Neural progenitor cell (in vitro differentiated cells): ENCODE measurements at places on chromosomes 7 and 10. TPM values are rescaled to one million over a fixed set of nuclear protein-coding genes. Genes with fewer than 3 reads are reported as not detected.

Gene PDE1C
- total RNA-seq = 0.54 and 0.56 TPM in 2 replicates

Gene UPK3BL2
- total RNA-seq = 0.21 and 0.77 TPM in 2 replicates

Gene LARP4B
- total RNA-seq = 33.1 and 37.8 TPM in 2 replicates

Gene PVRIG
- total RNA-seq = not detected in 2 replicates

Gene GPRIN2
- total RNA-seq = 6.9 and 18.1 TPM in 2 replicates

Gene TPK1
- total RNA-seq = 4.8 and 14.5 TPM in 2 replicates

Gene UTF1
- total RNA-seq = not detected in 2 replicates

Gene SFTPA1
- not detected in 2 replicates for total RNA-seq

Gene ANKRD61
- 0.46 TPM in 1 of 2 replicates, not detected in the other for total RNA-seq

Gene SH2B2
- total RNA-seq = 2.0 and 15.1 TPM in 2 replicates

GRCh38 chr10:86345296-86345858, 21.2 kb downstream of the GRID1 start:
- peaks cover 32% of the 10 kb centered on the region for H3K4me1 ChIP-seq
- H3K4me3 ChIP-seq = no peak overlapping the region
- no peaks in the 10 kb centered on the region for H3K27me3 ChIP-seq
- no peaks in the 10 kb centered on the region for H3K36me3 ChIP-seq

DNA sequence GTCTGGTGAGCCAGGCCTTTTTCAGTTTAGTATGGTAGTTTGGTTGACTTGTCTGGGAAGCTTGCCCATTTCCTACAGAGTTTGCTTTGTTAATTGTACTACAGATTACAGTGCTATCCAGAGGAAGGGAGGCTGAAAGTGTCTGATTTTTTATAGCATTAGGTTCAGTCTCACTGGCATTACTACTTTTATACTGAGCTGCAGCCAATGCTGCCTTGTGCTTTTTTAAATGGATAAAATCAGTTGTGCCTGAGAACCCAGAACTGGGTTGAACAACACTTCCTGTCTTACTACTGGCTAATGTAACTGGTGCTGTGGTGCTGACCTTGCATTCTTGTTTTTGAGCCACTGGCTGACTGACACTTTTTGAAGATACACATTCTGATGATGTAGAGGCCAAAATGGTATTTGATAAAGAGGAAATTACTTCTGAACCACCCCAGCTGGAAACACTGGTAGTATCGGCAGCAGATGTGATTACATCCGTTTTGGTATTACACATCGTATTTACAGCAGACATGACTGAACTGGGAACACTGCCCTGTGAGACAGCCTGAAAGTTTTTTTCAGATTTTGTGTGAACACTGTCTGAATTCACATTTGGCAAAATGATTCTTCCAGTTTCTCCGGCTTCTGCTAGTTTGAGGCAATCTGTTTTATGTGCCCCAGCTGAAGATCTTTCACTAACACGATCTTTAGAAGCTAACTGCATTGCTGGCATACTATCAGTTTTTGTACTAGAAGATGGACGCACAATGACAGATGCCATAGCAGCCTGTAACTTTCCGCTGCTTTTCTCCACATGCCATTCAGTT, 74.1 kb downstream of the NRBF2 start:
- H3K4me3 ChIP-seq = no peak overlapping the region
- peak overlapping the region; percentile 70 for H3K27ac ChIP-seq
- peaks cover 37% of the 10 kb centered on the region for H3K4me1 ChIP-seq
- no peaks in the 10 kb centered on the region for H3K27me3 ChIP-seq

GRCh38 chr7:19700936-19701335, 7.9 kb downstream of the POLR1F start:
- H3K27ac ChIP-seq = no peak overlapping the region
- peaks cover 3% of the 10 kb centered on the region for H3K36me3 ChIP-seq
- no peaks in the 10 kb centered on the region for H3K27me3 ChIP-seq
- H3K4me3 ChIP-seq = no peak overlapping the region
- H3K4me1 ChIP-seq = peaks cover 4% of the 10 kb centered on the region

GRCh38 chr7:31899356-31899927, 170.8 kb downstream of the PDE1C start:
- H3K27ac ChIP-seq = no peak overlapping the region
- no peak for DNase-seq
- H3K4me1 ChIP-seq = peaks cover 2% of the 10 kb centered on the region
- H3K4me3 ChIP-seq = no peak overlapping the region
- H3K27me3 ChIP-seq = no peaks in the 10 kb centered on the region
- no peaks in the 10 kb centered on the region for H3K36me3 ChIP-seq

DNA sequence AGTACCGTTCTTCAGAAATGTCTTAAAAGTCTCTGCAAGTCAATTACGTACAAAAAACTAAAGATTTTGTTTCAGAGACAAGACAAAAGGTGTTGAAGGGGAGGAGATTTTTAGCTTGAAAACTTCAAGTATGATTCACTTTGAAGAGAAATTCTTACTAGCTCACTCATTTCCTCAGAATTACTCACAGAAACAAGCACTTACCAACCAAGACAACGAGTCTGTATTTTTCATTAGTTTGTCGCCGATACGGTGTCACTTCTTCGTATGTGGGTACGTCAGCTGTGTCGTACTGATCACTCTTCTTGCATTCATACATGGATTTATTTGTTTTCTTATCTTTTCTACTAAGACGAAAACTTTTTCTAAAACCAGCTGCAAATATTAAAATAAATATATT, 90.6 kb upstream of the ODAD2 start:
- H3K4me3 ChIP-seq = no peak overlapping the region
- DNase-seq = no peak
- H3K27me3 ChIP-seq = no peaks in the 10 kb centered on the region
- no peaks in the 10 kb centered on the region for H3K4me1 ChIP-seq
- no peaks in the 10 kb centered on the region for H3K36me3 ChIP-seq

DNA sequence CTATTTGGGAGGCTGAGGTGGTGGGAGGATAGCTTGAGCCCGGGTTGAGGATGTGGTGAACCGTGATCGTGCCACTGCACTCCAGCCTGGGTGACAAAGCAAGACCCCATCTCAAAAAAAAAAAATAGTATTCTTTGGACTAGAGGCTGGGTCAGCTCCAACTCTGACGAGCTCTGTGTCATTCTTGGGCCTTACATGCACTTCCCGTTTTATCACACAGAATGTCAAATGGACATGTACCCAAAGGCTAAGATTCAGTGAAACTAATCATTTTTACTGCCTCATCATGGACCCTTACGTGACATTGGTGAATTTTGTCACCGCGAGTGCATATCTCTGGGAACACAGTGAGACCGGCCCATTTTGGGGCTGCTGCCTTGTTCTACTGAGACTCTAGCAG, 27.3 kb downstream of the PALD1 start:
- no peaks in the 10 kb centered on the region for H3K36me3 ChIP-seq
- no peaks in the 10 kb centered on the region for H3K27me3 ChIP-seq
- DNase-seq = no peak
- H3K4me1 ChIP-seq = peaks cover 18% of the 10 kb centered on the region
- H3K4me3 ChIP-seq = no peak overlapping the region
- no peak overlapping the region for H3K27ac ChIP-seq

DNA sequence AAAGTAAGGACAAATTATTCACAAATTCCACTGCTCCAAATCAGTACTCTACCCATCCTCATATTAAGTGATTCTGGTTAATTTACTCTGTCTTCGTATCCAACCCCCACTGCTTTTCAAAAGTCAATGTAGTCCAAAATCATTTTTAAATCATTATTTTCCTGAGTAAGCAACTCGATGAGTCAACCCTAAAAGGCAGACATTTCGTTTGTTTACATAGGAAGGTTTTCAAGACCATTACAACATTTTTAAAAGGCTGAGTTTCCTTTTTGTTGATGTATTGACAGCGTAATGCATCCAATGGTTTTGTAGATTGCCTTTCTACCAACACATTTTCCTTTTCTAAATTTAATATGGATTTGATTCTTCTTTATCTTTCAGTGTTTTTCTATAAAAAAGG, 523.0 kb upstream of the ANKRD30A start:
- no peak overlapping the region for H3K27ac ChIP-seq
- DNase-seq = no peak
- no peaks in the 10 kb centered on the region for H3K36me3 ChIP-seq
- H3K4me1 ChIP-seq = no peaks in the 10 kb centered on the region

GRCh38 chr10:124829447-124830115, 28.0 kb downstream of the ABRAXAS2 start:
- H3K4me1 ChIP-seq = peaks cover 11% of the 10 kb centered on the region
- H3K27me3 ChIP-seq = no peaks in the 10 kb centered on the region
- H3K4me3 ChIP-seq = no peak overlapping the region
- peaks cover 12% of the 10 kb centered on the region for H3K36me3 ChIP-seq
- DNase-seq = peak; percentile 28
- H3K27ac ChIP-seq = peak overlapping the region; percentile 53

- no peaks in the 10 kb centered on the region for H3K4me1 ChIP-seq
- H3K27ac ChIP-seq = no peak overlapping the region
- H3K4me3 ChIP-seq = no peak overlapping the region
These were observed 97.7 kb downstream of the ATE1 start for GRCh38 chr10:121830101-121830500.

DNA sequence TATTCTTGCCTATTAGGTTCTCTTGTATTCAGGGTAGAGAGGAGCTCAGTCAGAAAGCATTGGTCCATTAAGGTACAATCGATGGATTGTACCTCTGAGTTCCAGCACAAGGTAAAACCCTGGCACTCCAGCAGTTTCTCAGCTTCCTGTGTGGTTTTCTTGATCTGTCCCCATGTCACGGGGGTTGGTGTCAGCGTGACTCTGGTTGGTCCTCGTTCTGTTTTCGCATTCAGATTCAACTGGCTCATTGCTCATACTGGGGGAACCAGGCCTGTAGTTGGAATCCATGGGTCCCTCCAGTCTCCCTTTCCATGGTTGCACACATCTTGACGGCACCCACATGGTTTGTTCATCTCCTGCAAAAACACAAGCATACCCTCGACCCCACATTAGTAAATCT, 32.7 kb upstream of the RASGEF1A start:
- DNase-seq = no peak
- H3K4me1 ChIP-seq = peaks cover 8% of the 10 kb centered on the region
- no peak overlapping the region for H3K4me3 ChIP-seq
- peaks cover 12% of the 10 kb centered on the region for H3K27me3 ChIP-seq

DNA sequence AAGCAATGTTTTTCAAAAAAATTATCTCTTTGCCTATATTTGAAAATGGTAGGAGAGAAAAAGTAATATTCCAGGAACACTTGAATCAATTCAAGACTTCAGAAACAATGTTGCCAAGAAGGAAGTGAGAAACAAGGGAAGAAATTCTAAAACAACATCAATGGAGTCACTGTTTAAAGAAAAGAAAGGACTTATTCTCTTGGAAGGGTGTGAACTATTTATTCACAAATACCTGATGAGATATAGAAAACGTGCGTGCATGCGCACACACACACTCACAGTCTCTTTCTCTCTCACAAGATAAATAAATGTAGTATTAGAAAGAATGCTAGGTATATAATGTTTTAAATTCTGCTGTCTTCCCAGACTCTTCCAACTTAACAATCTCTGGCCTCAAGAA, 117.2 kb upstream of the FAM133B start:
- DNase-seq = no peak
- no peaks in the 10 kb centered on the region for H3K27me3 ChIP-seq
- no peaks in the 10 kb centered on the region for H3K4me1 ChIP-seq
- no peak overlapping the region for H3K27ac ChIP-seq
- H3K4me3 ChIP-seq = no peak overlapping the region
- H3K36me3 ChIP-seq = no peaks in the 10 kb centered on the region

- H3K27ac ChIP-seq = no peak overlapping the region
- H3K36me3 ChIP-seq = peaks cover 7% of the 10 kb centered on the region
- DNase-seq = peak; percentile 34
- H3K4me3 ChIP-seq = no peak overlapping the region
- H3K4me1 ChIP-seq = no peaks in the 10 kb centered on the region
- no peaks in the 10 kb centered on the region for H3K27me3 ChIP-seq
These were observed 218.3 kb downstream of the SEMA3A start for GRCh38 chr7:83976302-83976701.

DNA sequence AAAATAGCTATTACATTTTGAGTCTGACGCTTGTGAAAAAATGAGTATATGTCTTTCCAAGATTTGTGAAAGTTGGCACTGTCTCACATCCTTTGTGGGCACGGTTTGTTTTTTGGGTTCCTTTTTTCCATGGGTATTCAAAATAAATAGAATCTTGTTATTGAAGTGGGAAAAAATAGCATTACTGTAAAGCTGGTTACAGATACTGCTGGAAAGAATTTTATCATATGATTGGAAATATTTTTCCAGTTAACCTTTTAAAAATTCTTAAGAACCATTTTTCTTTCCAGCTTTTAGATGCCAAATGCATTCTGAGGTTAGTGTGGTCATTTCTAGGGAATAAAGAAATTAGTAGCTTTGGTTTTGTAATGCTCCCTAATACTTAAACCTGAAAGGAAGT, 11.4 kb downstream of the NET1 start:
- H3K27me3 ChIP-seq = no peaks in the 10 kb centered on the region
- H3K4me1 ChIP-seq = no peaks in the 10 kb centered on the region
- H3K4me3 ChIP-seq = no peak overlapping the region
- no peak for DNase-seq

- no peak overlapping the region for H3K4me3 ChIP-seq
- H3K36me3 ChIP-seq = no peaks in the 10 kb centered on the region
- H3K27ac ChIP-seq = no peak overlapping the region
These were observed 11.7 kb downstream of the TMEM254 start for GRCh38 chr10:80090121-80090520.
